ENCODE measurements at places on chromosomes 4 and X.

GRCh38 chrX:130263016-130263415 is 5.7 kb downstream of the ZNF280C start:
- no peak for DNase-seq

DNA sequence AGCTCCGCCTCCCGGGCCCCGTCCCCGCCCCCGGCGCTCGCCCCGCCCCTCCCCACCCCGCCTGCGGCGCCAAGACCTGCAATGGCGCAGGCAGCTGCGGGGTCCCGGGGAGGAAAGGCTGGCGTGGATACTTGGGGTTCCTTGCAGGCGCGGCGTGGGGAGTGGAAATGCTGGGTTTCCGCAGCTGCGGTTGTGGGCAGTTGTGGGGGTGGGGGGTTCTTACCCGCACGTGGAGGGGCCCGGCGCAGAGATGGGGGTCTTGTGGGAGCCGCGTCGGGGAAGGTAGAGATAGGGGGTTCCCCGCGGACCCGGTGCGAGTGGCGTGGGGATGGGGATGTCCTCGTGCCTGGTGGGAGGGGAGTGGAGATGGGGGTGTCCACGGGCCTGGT is 680 bp upstream of the ASMTL start:
- no peak for DNase-seq

GRCh38 chr4:98352396-98352795 is 91.2 kb downstream of the RAP1GDS1 start:
- DNase-seq: no peak

DNA sequence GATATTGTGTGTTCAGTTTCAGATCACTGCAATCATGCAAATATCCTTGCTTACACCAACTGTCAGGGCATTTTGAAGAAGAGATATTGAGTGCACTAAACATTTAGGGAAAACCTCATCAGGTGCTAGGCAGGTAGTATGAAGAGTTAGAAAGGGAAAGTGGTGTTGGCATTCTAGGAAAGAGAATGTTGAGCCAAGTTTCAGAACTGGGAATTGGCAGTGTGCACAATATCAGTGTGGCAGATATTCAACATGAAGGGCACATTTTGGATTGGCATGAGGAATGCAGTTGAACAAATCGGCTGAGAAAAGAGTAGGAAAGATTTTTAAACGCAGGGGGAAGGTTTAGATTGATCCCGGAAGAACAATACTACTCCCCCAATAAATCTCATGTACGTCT is 43.4 kb upstream of the SMAD1 start:
- no peak for DNase-seq

DNA sequence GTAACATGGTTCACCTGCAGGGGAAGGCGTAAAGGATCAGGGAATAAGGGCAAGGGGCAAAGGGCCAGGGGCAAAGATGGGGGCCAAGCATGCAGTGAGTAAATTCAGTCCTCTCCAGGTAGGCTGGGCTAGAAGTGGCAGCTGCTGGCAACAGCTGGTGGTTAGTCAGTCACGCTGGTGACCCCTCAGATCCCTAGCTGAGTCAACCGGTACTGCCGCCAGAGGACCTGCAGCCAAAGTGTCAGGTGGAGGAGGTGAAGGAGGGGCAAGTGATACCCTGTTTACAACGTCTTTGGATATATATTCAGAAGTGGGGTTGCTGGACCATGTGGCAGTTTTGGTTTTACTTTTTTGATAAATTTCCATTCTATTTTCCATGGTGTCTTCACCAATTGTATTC is 24.6 kb upstream of the NAP1L2 start:
- DNase-seq: no peak

Data from G401 (cell line).